ENCODE measurements at places on chromosomes 12 and 14. TPM values are rescaled to one million over a fixed set of nuclear protein-coding genes. Genes with fewer than 3 reads are reported as not detected.

The C14orf132 gene
- 0.87 TPM for total RNA-seq

The HOXC11 gene
- total RNA-seq, result 0.69 TPM

The SARNP gene
- total RNA-seq, result 141 TPM

The ORAI1 gene
- 6.9 TPM for total RNA-seq

The TBC1D30 gene
- 1.1 TPM for total RNA-seq

Data from renal cortical epithelial cell (primary cell).